ENCODE measurements at places on chromosomes 4 and X.

GRCh38 chr4:14225688-14226207, 598.2 kb upstream of the BOD1L1 start:
- no peak for DNase-seq

DNA sequence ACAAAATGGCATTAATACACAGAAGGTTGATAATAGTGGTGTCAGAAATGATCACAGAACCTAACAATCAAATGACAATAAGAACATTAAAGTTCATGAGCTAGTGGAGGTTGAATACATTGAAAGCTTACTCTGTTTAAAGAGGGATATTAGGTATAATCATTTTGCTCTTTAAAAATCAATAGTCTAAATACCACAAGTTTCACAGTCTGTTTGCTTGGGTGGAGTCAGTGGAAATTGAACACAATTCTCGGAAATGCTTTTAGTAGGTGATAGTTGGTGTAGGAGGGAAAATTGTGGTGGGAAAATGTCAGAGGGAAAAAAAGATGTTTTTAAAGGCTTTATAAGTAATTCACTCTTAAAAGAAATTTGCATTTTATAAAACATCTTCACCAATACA, 197.1 kb downstream of the GLUD2 start:
- no peak for DNase-seq

DNA sequence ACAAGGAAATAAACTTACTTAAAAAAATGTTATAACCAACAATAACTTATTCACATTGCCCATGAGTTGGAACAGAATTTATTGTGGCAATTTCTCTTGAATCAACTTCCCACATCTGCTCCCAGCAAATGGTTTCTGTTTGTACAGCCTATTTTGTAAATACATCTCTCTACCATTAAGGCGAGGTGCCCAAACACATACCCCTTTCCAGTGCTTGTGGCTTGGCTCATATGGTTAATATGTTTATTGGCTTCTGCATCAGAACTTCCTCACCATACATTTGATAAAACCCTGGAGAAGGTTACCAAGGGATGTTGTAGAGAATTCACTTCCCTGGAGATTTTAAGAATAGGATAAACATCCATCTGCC, 207.1 kb downstream of the SOWAHB start:
- DNase-seq = no peak

DNA sequence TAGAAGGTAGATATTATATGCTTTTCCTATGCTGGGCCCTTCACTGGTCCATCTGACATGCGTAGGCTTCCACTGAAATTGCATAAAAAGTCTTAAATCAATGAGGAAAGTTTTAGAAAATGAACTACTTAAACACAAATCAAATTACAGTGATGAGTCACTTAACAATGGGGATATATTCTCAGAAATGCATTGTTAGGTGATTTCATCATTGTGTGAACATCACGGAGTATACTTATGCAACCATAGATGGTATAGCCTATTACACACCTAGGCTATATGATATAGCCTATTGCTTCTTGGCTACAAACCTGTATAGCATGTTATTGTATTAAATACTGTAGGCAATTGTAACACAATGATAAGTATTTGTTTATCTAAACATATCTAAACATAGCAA, 10.3 kb downstream of the STAP1 start:
- DNase-seq = no peak

DNA sequence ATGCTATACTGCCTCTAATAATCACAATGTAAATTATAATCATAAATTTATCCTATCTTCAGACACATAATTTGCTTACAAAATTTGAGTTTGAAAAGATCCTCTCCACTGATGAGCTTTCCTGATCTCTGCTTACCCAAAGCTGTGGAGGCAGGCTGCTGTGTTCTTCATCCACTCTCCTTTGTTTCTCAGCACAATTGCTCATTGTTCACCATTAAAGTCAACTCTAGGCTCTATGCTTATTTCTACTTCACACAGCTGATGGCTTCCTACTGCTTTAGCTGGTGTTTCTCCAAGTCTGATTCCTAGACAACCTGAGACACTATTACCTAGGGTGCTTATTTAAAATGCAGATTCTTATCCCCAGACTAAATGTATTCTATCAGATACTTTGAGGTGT, 319.7 kb downstream of the PCDH18 start:
- DNase-seq = no peak

DNA sequence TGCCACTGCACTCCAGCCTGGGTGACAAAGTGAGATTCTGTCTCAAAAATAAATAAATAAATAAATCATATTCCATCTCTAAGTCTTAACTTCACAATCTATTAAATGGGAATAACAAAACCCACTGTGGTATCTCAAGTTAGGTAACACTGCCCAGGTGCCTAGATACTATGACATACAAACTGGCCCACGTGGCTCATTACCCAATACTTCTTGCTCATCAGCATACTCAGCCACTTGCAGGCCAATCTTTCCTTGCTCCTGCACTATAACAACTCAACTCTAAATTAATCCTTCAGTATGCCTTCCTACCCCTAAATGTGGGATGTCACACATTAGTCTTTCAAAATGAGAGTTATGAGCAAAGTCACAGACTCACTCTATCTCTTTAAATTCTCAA, 230.1 kb downstream of the OPHN1 start:
- DNase-seq = no peak

DNA sequence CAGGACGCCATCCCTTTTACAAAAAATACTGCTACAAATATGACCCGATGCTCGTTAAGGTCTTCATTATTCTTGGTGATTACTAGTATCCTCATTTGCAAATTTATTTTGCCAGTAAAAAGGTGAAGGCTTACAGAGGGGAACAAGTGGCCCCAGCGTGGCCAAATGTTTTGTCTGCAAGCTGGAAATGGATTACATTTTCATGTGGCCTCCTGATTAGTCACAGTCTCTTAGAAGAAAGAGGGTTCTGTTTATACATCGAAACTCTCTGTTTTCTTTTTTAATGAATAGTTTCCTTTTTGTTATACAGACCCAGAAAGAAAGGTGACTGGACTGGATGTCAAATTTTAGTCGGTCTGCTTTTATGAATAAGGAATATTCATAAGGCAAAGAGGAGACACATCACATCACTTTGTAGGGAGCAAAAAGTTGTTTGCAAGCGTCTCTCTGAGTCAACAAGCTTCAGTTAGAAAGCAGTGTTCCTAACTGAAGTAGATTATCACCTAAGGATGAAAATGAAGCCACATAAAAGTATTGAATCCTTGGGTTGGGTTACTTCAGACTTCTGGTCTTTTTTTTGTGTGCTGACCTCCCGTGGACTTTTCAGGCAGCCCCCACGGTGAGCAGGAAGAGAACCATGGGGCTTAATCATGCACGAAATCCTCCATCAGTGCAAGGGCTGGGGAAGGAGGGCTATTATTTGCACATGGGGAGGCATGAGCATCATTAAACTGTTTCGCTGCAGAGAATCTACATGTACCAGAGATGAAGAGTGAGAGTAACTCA, 125.6 kb downstream of the ARSF start:
- DNase-seq = no peak

DNA sequence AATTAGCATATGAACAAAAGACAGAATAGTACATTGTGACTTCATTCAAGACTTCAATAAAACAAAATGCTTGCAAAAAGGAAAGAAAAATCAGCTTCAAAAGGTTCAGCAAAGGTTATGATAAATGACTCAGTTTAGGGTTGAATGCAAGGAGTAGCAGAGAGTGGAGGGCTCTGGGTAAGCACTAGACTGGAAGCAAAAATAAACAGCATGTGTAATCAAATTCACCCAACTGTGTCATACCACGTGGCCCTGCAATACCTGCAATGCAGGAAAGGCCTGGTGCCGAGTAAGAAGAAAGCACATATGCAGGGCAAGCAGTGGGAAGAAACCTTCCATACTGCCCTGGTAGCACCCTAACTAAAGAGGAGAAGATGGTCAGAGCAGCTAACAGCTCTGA, 88.7 kb downstream of the ATP11C start:
- no peak for DNase-seq

DNA sequence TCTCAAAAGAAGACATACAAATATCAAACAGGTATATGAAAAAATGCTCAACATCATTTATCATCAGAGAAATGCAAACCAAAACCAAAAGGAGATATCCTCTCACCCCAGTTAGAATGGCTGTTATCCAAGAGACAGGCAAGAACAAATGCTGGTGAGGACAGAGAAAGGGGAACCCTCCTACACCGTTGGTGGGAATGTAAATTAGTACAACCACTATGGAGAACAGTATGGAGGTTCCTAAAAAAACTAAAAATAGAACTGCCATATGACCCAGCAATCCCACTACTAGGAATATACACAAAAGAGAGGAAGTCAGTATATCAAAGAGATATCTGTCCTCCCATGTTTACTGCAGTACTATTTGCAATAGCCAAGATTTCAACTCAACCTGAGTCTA, 83.5 kb downstream of the CDS1 start:
- no peak for DNase-seq

DNA sequence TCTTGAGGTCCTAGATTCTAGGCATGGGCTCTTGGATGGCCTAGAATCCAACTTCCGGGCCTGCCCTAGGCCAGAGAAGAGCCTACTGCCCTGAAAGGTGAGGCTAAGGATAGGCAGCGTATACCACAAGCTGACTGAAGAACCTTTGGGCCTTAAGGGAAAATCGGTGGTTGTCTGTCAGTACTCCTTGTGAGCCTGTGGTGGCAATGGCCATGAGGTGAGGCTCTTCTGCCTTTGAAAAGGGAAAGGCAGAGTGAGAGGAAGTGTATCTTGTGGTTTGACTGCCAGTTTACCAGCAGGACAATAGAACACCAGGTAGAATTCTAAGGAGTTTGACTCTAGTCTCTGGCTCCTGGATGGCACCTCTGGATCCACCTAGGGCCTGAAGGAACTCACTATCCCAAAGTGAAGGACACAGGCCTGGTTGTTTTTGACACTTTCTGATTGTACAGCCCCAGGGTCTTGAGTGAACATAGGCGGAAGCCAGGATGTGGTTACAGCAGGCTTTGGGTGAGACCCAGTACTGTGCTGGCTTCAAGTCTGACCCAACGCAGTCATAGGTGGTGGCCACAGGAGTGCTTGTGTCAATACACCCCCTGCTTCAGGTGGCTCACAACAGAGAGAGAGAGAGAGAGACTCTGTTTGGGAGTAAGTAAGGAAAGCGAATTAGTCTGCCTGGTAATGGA, 20.9 kb downstream of the ITIH6 start:
- no peak for DNase-seq

DNA sequence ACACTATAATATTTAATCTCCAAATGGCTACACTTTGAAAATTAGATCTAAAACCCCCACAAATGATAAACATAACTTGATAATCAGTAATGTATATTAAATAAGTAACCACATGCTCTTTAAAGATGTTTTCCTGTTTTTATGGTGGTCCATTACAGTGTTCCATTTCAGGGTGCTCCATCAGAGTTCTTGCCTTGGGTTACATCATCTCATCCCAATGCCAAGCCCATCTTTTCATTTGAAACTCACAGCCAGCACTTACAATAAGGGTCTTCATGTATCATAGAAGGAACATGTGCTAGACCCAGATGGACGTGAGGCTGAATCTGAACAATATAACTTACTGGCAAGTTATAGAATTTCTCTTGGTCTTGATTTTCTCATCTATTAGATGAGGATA, 10.5 kb upstream of the PAQR3 start:
- no peak for DNase-seq

- no peak for DNase-seq
Observed at GRCh38 chrX:42079968-42080367, 156.6 kb upstream of the CASK start.

DNA sequence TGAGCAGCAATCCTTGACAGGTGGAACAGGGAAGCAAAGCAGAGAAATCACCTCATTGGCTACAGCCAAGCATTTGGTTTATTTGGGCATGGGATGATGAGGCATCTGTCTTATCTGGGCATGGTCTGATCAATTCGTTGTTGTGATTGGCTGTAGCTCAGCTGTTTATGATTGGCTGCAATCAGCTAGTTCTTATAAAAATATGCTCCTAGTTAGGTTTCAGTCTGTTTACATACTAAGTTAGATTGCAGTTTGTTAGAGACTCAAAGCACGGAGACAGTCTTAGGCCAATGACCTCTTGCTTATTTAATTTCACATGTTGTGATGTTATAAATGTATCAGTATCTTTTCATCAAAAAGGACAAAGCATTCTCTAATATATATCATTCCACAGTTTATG, 312.0 kb downstream of the PDGFC start:
- DNase-seq = no peak

- no peak for DNase-seq
Observed at GRCh38 chr4:128521648-128522111, 234.1 kb upstream of the PGRMC2 start.

- DNase-seq = no peak
Observed at GRCh38 chrX:133685822-133686221, 270.5 kb upstream of the GPC4 start.

DNA sequence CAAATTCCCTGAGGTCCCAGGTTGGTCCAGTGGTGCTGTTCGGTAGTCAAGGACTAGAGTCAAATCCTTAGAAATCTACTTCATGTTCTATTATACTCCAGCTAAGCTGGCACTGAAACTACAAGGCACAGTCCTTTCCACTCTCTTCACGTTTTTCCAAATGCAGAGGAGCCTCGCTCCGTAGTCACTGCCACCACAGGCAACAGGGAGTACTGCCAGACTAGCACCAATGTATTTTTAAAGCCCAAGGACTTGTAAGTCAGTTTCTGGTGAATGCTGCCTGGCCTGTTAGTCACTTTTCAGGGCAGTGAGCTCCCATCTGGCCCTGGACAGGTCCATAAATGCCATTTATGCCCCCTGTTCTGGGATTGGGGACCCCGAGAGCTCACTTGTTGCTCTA, 323.5 kb downstream of the FAM47A start:
- no peak for DNase-seq

DNA sequence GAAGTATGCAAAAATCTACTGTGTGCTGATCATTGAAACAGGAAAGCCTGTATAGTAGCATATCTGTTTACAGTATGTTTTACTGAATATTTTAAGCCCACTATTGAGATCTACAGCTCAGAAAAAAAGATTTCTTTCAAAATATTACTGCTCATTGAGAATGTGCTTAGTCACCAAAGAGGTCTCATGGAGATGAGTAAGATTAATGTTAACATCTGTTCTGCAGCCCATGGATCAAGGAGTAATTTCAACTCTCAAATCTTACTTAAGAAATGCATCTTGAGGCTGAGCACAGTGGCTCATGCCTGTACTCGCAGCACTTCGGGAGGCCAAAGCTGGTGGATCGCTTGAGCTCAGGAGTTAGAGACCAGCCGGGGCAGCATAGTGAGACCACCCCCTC, 3.3 kb downstream of the RNF4 start:
- DNase-seq = peak; percentile 36

GRCh38 chrX:41388543-41388942, 54.6 kb downstream of the DDX3X start:
- no peak for DNase-seq

DNA sequence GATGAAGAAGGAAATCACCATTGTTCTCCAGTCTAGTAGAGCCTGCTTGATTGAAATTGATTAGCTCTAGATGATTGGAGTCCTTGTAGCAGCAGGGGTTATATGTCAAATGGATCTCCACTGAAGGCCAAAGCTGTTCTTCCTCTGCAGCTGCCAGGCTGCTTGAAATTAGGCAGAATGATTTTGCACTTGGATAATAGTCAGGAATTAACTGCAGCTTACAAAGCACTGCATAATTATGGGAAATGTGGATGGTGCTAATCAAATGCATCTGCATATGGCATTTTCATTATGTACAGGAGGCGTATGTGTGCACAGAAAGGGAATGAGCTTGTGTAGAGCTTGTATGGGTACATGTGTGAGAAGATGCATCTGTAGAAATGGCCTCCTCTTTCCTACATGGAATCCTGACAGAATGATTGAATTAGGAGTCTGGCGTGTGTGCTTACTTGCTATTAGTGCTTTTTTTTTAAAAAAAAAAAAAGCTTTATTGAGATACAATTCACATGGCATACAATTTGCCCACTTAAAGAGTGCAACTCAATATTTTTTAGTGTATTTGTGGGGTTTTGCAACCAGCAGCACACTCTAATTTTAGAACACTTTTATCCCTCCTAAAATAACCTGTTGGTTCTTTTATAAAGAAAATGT, 65.9 kb downstream of the TMEM131L start:
- no peak for DNase-seq
